DMS153 (cell line): ENCODE measurements at places on chromosomes 16 and 17.

- no peak for DNase-seq
Measured at GRCh38 chr17:63138713-63139112, 172.7 kb downstream of the TANC2 start.

GRCh38 chr16:89098767-89099430 is 5.2 kb downstream of the ACSF3 start:
- no peak for DNase-seq

DNA sequence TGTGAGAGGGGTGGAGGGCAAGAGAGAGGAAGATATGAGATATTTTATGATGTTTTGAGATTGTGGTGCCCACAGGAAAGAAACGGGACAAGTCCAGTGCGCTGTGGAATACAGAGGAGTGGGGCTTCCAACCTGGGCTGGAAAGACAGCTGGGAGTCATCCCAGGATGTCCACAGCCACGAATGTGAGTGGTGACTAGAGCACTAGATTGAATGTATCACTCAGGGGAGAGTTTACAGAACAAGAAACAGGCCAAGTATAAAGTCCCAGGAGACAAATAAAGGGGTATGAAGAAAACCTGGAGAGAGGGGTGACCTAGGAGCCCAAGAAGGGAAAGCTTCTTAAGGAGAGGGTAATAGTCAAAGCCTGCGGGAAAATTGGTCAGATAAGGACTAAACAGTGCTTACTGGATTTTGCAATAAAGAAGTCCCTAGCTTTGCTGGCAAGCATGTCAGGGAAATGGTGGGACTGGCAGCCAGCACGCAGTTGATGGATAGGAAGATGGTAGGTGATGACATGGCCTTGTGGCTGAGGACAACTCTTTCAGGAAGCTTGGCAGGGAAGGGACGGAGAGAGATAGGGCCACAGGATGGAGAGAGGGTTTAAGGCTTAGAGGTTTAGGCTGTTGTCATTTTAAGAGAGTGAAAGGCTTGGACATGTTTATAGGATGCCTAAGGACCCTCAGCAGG is 114.5 kb downstream of the AXIN2 start:
- no peak for DNase-seq

- DNase-seq, result no peak
Measured at GRCh38 chr17:74179576-74179975, 23.9 kb upstream of the RPL38 start.

GRCh38 chr17:21511363-21512195 is 135.4 kb downstream of the KCNJ12 start:
- DNase-seq, result peak; percentile 14

DNA sequence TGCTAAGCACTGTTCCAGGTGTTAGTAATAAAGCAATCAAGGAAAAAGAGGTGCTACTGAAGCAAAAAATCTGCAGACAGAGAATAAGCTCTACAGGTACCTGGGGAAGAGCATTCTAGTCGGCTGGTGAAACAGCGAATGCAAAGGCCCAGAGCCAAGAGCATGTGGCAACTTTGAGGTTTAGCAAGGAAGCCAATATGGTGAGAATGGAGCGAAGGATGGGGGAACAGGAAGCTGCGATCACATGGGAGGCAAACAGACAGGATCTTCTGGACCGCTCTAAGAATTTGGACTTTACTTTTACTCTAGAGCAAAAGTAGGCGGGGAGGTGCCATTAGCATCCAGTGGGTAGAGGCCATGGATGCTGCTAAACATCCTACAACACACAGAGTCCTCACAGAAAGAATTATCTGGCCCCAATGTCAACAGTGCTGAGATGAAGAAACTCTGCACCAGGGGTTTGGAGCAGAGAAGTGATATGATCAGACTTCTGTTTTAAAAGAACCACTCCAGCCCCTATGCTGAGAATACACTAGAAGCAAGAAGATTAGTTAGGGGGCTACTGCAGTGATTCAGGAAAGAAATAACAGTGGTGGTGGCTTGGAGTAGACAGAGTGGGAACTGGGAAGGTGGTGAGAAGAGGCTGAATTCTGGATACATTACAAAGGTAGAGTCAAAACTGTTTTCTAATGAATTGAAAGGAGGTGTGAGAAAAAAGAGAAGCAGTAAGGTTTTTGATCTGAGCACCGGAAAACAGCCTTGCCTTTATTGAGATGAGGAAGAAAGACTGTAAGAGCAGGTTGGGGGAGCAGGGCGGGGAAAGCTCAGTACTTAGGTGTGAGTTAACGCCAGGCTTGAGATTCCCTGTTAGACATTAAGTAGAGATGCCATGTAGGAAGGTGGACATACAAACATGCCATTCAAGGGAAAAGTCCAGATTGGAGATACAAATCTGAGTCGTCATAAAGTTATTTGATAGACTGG is 11.0 kb downstream of the EFTUD2 start:
- DNase-seq, result no peak

- DNase-seq, result no peak
Measured at GRCh38 chr17:82979718-82980117, 99.7 kb upstream of the METRNL start.

- DNase-seq, result no peak
Measured at GRCh38 chr16:72850853-72851252, 197.1 kb downstream of the ZFHX3 start.

GRCh38 chr16:89043636-89044417 is 49.8 kb upstream of the ACSF3 start:
- DNase-seq, result no peak

GRCh38 chr16:74083541-74083940 is 213.1 kb upstream of the PSMD7 start:
- DNase-seq, result no peak

DNA sequence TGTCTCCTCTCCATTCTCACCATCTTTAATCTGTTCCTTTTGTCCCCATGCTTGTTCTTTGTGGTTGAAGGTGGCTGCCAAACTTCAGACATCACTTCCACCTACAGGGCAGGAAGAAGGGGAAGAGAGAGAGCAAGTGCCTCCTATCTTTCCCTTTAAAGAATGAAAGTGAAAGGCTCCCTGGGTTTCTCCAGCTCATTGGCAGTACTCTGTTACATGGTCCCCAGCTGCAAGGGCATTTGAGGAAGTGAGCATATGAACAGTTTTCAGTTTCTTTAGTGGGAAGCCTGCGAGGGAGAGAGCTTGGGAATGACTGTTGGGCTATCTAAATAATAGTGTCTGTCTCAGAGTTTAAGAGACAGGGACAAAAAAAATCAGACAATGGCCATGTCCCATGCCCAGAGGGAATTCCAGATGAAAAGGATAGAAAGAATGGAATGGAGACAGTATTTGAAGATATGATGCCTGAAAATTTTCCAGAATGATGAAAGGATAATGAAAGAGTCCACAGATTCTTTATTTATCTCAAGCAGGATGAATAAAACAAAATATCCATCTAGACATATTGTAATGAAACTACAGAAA is 159.9 kb downstream of the LGALS9B start:
- DNase-seq, result no peak

DNA sequence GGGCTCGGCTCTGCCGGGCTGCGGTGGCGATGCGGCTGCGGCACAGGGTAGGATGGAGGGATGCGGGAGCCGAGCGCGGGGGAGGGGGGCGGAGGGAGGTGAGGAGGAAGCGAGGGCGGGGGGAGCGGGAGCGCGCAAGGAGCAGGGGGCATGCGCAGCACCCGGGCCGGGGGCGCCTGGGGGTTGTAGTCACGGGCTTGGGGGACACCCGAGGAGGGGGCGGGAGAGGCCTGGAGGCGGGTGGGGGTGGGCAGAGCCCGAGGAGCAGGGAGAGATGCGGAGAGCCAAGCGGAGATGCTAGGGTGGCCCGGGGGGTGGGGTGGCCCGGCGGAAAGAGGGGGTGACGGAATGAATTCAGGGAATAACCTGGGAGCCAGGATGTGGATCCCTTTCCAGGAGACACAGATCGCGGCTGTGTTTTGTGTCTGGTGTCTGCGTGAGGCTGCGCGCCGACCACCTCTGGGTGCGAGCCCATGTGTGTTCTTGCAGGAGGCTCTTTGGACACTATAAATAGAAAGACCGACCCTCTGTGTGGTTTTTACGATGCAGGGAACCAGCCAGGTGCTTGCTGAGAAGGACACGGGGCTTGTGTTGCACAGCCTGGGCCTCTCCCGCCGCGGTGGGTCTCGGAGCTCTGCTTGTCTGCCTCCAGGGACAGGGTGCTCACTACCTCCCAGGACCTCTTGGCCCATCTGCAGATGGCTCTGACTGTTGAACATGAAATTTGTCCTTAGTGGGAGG is at the start of gene STX1B:
Gene STX1B, minus strand, starts transcription at position 54 of the 741 bp plus-strand sequence. CDS start 242 bp downstream, outside the sequence.
- DNase-seq, result no peak

DNA sequence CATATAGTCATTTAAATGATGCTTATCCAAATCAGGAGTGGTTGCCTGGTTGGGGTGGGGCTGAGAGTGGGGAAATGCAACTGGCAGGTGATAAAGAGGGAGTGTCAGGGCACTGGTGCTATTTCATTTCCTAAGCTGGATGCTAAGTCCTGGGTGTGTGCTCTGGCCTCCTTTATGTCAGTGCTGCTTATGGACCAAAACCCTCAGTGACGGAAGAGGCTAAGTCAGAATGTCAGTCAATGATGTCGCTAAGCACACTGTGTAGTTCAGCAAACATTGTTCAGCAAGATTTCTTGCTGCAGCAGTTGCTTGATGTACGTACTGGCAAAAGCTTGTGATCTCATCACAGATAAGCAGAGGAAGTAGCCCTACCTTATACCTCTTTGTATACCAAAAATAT is 16.4 kb upstream of the FLCN start:
- DNase-seq, result no peak

GRCh38 chr16:64977206-64977920 is 144.5 kb downstream of the CDH11 start:
- no peak for DNase-seq

GRCh38 chr17:9228408-9229159 is 207.3 kb downstream of the NTN1 start:
- no peak for DNase-seq

- no peak for DNase-seq
Measured at GRCh38 chr16:49442805-49443204, 69.2 kb downstream of the C16orf78 start.

DNA sequence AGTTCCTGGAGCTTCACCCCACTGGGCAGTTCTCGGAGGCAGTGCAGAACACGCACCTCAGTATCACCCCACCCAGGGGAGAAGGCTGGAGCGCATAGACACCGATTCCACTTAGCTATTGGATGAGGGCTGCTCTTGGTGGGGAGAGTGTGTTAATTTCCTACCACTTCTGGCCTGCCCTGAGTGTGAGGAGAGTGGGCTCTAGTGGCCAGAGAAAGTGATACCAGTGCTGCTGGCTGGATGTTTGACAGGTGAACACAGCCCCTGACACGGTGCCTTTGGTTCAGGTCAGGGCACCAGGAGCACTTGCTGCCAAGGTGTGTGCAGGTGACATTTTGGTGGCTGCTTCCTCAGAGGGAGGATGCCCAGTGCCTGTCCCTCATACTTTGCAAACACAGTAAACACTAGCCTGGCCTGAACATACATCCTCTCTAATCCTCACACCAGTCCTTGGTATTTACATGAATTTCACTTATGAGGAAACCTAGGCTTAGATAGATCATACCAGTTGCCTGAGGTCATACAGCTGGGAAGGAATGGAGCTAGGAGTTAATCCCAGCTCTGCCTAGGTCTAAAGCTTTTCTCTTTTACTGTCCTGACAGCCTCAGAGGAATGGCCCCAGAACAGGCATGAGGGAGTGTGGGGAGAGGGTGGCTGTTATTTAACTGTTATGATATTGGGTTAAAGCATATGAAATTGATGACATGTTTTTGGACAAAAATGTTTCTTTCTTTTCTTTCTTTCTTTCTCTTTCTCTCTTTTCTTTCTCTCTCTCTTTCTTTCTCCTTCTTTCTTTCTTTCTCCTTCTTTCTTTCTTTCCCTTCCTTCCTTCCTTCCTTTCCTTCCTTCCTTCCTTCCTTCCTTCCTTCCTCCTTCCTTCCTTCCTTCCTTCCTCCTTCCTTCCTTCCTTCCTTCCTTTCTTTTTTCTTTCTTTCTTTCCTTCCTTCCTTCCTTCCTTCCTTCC is 21.0 kb upstream of the ITGAX start:
- no peak for DNase-seq

- no peak for DNase-seq
Measured at GRCh38 chr17:29253037-29253436, 6.4 kb downstream of the CRYBA1 start.

- DNase-seq, result no peak
Measured at GRCh38 chr16:9165681-9166080, 74.2 kb downstream of the HAPSTR1 start.

DNA sequence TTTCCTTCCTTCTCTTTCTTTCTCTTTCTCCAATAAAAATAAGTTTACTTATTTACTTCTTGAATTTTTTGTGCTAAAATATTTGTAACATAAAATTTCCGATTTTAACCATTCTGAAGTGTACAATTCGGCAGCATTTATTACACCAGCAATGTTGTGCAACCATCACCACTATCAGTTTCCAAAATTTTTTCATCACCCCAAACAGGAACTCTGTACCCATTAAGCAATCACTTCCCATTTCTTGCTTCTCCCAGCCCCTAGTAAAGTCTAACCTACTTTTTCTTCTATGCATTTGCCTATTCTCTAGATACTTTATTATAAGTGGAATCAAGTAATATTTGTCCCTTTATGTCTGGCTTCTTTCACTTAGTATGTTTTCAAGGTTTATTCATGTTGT is 2.5 kb upstream of the HP start:
- DNase-seq, result no peak

GRCh38 chr17:69581061-69581961 is 166.8 kb downstream of the MAP2K6 start:
- DNase-seq, result no peak

- DNase-seq, result no peak
Measured at GRCh38 chr16:67632415-67633172, 12.3 kb upstream of the CARMIL2 start.

DNA sequence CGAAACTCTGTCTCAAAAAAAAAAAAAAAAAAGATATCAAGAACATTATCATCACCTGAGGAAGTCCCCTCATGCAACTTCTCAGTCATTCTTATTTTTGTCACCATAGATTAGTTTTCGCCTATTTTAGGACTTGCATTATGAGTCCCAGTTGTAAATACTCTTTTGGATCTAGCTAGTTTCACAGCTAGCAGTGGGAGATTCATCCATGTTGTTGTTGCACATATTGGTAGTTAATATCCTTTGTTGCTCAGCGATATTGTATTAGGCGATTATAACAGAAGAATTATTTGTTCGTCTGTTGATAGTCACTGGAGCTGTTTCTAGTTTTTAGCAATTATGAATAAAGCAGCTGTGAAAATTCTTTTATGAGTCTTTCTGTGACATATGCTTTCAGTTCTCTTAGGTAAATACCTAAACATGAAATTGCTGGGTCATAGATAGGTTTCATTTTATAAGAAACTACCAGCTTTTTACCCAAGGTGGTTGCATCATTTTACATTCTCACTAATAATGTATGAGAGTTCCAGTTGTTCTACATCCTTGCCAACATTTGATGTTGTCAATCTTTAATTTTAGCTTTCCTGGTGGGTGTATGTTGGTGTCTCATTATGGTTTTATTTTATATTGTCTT is 40.7 kb upstream of the MAP3K14 start:
- DNase-seq, result no peak

GRCh38 chr16:15482748-15483298 is 48.4 kb downstream of the BMERB1 start:
- DNase-seq, result no peak

DNA sequence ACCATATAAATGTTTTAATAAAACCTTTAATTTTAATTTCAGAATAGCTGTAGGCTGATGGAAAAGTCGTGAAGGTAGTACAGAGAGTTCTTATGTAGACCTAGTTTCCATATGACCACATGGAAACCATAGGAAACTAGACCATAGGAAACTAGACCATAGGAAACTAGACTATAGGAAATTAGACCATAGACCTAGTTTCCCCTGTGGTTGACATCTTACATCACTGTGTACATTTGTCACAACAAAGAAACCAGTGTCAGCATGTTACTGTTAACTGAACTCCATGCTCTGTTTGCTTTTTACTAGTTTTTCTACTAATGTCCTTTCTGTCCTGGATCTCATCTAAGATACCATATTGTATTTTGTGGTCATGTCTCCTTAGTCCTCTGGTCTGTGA is 14.6 kb downstream of the NUDT7 start:
- no peak for DNase-seq
